ENCODE measurements at places on chromosomes 5 and 9. TPM values are rescaled to one million over a fixed set of nuclear protein-coding genes. Genes with fewer than 3 reads are reported as not detected.

The RNF183 gene
- polyA plus RNA-seq, result 6.4 TPM

The NR6A1 gene
- polyA plus RNA-seq, result 1.4 TPM

The SPINK6 gene
- polyA plus RNA-seq, result not detected

The GFI1B gene
- 0.63 TPM for polyA plus RNA-seq

The SNCAIP gene
- polyA plus RNA-seq, result 36.8 TPM

The ARSI gene
- polyA plus RNA-seq, result 2.9 TPM

The RGS7BP gene
- 8.3 TPM for polyA plus RNA-seq

The PCDHAC2 gene
- polyA plus RNA-seq, result 1.6 TPM

The PTRH1 gene
- polyA plus RNA-seq, result 14.6 TPM

The PLEKHG4B gene
- 10.2 TPM for polyA plus RNA-seq

- peak; percentile 46 for DNase-seq
Observed at GRCh38 chr9:133460405-133461175, 812 bp downstream of the CACFD1 start.

DNA sequence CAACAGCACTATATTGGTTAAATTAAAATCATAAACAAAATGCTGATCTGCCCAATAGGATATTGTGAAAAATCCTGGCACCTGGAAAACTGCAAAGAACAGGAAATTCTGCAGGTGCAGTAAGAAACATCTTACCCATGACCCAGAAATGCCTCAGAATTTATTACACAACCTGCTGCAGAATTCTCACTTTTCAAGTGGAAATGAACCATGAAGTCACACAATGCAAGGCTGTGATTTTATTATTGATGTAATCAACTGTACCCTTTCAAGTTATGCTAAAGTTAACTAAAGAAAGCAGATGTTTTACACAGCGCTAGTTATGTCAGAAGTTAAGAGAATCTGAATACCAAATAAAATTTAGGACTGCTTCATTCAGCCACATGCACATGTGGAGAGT is 6.0 kb downstream of the STRBP start:
- no peak for DNase-seq

GRCh38 chr9:4866239-4866969 is 73.7 kb downstream of the RCL1 start:
- no peak for DNase-seq

DNA sequence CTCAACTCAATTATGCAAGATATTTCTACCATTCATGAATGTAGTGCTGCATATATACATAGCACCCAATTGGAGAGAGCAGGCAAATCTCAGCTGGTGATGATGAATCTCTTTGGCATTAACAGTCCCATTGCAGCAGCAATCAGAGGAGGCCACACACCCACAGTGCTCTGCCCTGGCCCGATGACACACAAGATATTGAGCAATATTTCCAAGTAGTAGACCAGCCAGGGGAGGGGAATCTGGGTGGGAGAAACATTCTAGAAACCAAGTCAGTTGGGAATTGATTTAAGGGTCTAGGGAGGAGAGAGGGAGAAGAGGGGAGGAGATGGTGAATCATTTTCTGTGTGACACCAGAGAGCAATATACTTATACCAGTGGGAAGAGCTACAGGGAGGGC is 14.9 kb upstream of the C5orf63 start:
- DNase-seq, result no peak

DNA sequence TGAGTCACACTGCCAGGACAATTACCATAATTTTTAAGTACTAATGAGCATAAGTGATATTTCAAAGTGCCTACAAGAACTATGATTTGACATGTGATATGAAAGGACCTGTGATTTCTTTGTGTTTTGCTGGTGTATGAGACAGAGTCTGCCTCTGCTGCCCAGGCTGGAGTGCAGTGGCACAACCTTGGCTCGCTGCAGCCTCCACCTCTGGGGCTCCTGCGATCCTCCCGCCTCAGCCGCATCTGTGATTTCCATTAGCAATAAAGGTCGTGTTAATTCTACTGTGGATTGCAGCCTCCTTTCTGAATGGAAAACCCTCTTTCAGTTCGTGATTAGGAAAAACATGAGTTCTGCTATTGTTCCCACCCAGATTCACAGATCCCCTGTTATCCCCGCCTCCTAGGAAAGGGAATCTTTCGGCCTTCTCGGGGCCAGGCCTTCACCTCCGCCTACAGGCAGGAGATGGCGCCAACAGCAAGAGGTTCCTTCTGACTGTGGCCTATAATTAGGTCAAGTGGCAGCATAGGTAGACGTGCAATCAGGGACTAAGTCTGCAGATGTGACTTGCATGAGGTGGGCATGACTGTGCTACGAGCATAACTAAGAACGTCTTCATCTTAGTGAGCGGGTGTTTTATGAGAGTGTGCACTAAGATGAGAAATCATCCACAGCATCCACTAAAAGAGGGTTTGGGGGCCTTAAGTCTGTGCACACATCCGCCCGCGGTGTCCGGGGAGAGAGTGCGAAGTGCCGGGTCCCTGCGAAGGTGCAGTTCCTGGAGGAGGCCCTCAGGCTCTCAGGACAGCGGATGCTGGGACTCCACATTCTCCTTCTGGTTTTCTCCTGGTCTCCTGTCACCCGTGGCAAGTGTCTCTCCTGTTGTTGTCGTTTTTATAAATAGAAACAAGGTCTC is 23.1 kb downstream of the TRIM7 start:
- no peak for DNase-seq

GRCh38 chr5:179438011-179438441 is 92.8 kb upstream of the ADAMTS2 start:
- no peak for DNase-seq

DNA sequence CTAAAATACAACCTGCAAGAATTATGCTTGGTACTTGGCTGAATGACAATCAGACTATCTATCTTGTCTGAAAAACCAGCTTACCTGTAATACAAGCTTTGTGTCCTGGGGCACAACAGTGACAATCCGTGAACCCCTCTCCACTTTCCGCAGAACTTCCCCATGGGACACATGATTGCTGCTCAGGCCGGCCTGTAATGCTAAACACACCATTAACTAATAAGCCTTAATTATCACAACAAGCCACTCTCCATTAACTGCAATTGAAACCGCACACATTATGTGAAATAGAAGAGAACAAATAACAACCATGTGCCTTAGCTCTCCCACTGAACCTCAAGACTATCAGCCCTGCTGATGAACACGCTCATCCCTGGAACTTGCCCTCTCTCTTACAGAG is 33.7 kb downstream of the ELP1 start:
- DNase-seq, result no peak

DNA sequence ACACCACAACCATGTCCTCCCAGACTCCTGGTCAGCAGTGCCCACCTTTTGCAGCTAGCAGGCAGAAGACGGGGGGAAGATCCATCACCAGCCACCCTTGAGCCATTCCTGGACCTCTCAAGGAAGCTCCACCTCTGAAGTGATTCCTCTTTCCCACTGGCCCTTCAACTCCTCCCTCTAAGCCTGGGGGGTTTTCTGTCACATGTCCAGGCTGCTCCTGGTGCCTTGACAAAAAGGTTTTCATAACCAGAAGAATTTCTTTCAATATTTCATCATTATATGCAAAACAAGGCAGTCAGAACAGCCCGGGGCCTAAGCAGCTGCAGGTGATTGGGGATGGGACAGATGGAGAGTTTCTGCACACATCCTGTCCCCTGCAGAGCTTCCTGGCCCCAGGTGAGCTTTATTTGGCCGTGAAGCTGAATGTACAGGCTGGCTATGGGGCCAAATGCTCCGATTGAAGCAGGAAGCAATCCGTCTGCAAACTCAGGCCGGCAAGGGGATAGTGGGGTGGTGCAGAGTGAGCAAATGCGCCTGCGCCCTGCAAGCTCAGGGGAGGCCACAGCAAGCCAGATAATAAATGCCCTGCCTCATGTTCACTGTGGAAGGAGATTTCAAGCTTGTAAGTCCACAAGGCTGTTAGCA is 173.5 kb downstream of the C5orf15 start:
- DNase-seq, result no peak

DNA sequence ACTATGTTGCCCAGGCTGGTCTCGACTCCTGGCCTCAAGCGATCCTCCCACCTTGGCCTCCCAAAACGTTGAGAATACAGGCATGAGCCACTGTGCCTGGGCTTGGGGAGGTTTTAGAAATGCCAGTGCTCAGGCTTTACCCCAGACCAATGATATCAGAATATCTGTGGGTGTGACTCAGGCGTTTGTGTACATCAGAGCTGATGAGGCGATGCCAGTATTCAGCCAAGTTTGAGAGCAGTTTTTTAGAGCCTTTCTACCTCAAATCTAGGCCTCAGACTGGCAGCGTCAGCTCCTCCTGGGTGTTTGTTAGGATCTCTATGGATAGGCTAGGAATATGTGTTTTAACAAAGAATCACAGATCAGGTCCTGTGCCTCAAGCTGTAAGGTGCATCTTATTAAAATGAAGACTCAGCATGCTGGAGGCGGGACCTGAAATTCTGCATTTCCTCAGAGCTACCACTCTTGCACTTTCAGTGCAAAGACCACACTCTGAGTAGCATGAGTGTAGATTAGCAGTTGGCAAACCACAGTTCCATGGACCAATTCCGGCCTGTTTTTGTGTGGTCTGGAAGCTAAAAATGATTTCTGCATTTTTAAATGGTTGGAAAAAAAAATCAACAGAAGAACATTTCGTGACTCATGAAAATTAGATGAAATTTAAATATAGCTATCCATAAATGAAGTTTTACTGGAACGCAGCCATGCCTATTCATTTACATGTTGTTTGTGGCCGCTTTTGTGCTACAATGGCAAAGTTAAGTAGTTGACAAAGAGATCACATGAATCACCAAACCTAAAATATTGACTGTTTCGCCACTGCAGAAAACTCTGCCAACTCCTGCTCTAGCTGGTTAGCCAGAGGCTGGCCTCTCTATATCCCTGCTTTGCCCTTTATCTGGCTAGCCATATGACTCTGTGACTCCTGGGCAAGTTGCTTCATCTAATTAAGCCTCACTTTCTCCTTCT is 92.2 kb downstream of the KLF4 start:
- DNase-seq, result no peak

DNA sequence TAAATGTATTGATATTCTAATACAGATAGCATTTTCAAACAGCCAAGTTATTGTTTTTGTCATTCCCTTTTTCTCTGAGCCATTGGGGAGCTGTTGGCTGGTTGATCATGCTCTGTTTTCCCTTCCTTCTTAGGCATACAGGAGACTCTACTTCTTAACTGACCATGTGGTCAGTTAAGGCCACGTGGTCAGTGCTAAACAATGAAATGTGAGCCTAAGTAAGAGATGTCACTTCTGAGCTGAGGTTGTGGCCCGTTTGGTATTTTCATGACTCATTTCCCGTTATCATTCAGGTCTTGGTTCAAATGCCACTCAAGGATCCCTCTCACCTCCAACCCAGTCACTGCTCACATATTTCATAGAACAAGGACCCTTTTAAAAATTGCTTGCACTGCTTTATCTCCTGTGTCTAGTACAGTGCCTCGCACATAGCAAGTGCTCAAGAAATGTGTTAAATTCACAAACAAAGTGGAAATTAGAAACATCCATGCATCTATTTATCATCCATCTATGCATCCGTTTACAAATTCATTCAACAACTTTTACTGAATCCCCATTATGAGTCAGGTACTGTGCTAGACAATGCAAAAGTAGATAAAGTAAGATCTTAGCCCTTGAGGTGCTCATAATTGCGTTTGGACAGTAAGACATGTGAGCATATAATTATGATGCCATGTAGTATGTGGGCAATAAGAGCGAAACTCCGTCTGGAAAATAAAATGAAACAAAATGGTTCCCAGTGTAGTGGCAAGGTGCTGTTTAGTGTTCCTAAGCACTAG is 50.7 kb downstream of the ARRDC3 start:
- DNase-seq, result no peak

DNA sequence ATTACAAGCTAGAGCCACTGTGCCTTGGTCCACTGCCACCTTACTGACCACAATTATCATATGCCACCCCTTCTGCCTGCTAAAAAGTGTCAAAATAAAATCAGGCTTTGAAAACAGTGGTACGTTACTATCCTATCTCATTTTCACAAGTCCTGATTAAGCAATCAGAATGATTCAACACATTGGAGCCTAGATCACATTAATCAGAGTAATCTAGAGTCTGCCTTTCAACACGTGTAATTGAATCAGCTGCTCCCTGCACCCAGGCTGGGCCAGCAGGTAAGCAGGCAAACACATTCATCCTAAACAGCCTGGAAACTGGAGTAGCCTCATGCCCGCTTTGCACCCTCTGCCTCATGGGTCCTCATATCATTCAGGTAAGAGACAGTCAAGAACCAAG is 186.2 kb downstream of the DCP2 start:
- DNase-seq, result no peak

DNA sequence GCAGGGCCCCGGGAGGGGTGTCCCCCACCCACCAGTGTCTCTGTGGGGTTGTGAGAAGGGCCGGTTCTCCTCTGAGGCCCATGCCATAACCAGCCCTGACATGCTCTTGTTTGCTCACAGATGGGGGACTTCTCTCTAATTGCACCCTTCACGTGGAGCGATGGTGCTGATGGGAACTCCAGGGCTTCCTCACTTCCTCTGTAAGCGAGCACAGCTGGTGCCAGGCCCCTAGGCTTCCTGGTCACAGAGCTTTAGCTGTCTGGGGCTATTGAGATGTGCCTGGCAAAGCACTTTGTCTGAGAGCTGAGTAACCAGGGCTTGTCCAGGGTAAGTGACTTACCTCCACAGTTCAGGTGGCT is 36.4 kb downstream of the PHF2 start:
- no peak for DNase-seq

DNA sequence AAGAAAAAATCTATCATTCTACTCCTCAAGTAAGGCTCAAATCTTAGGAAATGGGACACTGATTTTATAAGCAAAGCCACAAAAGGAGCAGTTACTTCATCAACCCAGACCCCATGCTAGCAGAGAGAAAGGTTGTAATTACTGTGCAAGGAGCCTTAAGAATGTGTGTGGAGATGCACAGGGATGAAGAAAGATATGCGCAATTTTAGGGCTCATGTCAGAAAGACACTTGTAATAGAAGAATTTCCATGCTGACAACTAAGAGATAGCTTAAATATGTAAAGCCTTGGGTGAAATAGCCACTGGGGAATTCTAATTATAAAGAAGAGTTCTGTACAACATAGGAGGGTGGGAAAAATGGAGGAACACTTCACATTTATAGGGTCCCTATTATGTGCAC is 141.8 kb downstream of the CRB2 start:
- no peak for DNase-seq

- DNase-seq, result no peak
Observed at GRCh38 chr5:161096581-161096980, 244.6 kb upstream of the ATP10B start.

DNA sequence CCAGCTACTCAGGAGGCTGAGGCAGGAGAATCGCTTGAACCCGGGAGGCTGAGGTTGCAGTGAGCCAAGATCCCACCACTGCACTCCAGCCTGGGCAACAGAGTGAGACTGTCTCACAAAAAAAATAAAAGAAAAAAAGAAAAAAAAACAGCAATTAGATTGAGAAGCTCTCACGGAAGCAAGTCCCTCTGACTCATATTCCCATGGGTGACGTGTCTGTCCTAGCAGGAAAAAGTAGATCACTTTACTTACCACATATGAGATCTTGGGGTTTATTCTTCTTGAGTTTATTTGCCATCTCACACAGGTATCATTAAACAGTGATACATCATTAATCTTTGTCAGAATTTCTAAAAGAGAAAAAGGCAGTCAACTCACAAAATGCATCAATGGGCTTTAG is 62.6 kb downstream of the SUSD1 start:
- no peak for DNase-seq
